ENCODE measurements at places on chromosomes 4 and X. TPM values are rescaled to one million over a fixed set of nuclear protein-coding genes. Genes with fewer than 3 reads are reported as not detected.

- H3K4me1 ChIP-seq, result no peaks in the 10 kb centered on the region
- no peaks in the 10 kb centered on the region for H3K27me3 ChIP-seq
These were observed 25.0 kb downstream of the GYPA start for GRCh38 chr4:144115519-144115918.

GRCh38 chrX:154797006-154797405 is 8.3 kb downstream of the MPP1 start:
- no peak for DNase-seq
- H3K36me3 ChIP-seq, result no peaks in the 10 kb centered on the region
- no peak overlapping the region for H3K27ac ChIP-seq
- no peak overlapping the region for H3K4me3 ChIP-seq
- H3K4me1 ChIP-seq, result peaks cover 18% of the 10 kb centered on the region
- H3K27me3 ChIP-seq, result no peaks in the 10 kb centered on the region

DNA sequence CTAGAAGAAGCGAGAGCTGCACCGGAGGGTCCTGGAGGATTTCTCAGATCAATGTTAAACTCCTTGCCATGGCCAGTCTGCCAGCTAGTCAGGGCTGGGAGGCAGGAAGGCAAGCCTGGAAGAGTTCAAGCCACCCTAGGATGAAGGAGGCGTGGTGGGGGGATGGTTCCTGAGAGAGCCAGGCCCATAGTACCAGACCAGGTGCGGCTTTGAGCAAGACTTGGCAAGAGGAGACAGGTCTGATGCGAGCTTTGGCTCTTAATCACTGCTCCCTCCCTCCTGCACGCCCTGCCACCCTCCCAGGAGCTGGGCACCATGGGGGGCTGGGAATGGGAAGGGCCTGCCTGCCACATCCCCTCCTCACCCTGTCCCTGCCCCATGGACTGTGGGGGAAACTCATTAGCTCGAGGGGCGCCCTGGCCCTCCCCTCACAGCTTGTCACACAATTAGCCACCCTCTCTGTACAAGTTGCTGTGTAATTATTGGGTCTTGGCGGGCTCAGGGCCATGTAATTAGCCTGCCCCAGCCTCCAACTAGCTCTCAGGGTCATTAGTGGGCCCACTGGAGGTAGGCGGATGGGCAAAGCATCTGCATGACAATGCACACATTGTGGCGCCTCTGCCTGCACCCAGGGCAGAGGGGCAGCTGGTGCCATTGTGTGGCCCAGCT is 50.3 kb downstream of the EFNB1 start:
- no peaks in the 10 kb centered on the region for H3K27me3 ChIP-seq
- H3K4me1 ChIP-seq, result no peaks in the 10 kb centered on the region
- H3K36me3 ChIP-seq, result no peaks in the 10 kb centered on the region
- no peak overlapping the region for H3K4me3 ChIP-seq

DNA sequence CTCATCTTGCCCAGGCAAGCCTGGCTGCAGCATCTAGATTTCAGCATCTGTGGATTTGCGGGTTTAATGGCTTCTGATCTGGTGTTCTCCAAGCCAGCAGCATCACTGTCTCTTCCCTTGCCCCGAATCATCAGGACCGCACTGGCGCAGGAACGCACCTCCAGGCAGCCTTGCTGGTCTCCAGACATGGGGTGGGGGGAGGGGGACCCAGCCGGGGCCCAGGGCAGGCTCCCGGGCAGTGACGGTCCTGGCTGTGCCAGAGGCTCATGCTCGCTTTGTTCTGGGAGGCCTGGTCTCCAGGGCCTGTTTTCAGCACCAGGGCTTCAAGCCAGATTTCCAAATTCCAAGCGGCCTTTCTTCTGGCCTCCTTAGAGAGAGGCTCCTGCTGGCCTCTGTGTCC is 4.9 kb downstream of the CFAP99 start:
- peaks cover 11% of the 10 kb centered on the region for H3K4me1 ChIP-seq
- H3K27me3 ChIP-seq, result peaks cover 44% of the 10 kb centered on the region
- no peak overlapping the region for H3K27ac ChIP-seq
- H3K4me3 ChIP-seq, result no peak overlapping the region
- DNase-seq, result no peak

DNA sequence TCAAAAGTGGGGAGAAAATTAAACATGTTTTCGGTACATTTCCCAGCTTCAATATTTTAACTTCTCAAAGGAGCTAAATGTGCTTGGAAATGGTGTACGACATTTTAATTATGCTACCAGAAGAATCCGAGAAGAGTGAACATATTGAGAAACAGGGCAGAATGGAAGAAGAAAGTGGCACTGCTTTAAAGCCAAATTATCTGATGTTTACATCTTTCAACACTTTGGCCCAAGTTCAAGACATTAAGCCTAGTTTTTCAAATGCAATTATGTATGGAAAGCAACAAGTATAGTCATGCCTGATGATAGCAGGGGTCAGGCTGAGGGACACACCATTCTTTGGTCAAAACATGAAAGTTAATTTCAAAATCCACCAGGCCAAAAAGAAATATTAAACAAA is 577.9 kb upstream of the ZFP42 start:
- H3K4me3 ChIP-seq, result no peak overlapping the region
- no peak overlapping the region for H3K27ac ChIP-seq
- DNase-seq, result no peak
- no peaks in the 10 kb centered on the region for H3K36me3 ChIP-seq
- no peaks in the 10 kb centered on the region for H3K4me1 ChIP-seq

DNA sequence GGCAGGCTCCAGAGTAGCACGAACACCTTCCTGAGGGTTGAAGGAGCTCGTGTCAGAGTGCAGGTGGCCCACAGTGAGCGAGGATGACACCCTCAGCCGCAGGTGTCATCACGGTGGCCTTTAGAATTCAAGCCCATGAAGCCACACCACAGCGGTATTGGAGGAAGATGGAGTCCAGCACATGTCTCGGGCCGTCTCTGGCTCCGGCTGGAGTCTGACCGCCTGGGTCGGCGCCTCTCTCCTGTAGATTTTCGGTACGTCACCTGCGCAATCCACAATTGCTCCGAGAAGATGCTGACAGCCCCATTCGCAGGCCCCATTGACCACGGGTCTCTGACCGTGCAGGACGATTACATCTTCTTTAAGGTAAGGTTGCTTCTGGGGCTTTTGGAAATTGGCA is 229.4 kb upstream of the PSAPL1 start:
- H3K27me3 ChIP-seq, result peaks cover 2% of the 10 kb centered on the region
- H3K36me3 ChIP-seq, result no peaks in the 10 kb centered on the region
- DNase-seq, result no peak
- H3K27ac ChIP-seq, result no peak overlapping the region

DNA sequence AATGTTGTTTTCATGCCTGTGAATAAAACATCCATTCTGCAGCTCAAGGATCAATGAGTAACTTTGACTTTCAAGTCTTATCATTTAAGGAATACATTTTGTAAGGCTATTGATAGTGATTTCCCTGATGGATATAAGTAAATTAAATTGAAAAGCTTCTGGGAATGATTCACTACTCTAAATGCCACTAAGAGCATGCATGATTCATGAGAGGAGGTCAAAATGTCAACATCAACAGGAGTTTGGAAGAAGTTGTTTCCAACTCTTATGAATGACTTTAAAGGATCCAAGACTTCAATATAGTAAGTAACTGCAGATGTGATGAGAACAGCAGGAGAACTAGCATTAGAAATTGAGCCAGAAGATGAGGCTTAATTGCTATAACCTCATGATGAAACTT is 1487.3 kb downstream of the PCDH7 start:
- no peaks in the 10 kb centered on the region for H3K36me3 ChIP-seq
- no peak overlapping the region for H3K27ac ChIP-seq
- no peak overlapping the region for H3K4me3 ChIP-seq
- DNase-seq, result no peak
- no peaks in the 10 kb centered on the region for H3K4me1 ChIP-seq
- H3K27me3 ChIP-seq, result no peaks in the 10 kb centered on the region

- no peak overlapping the region for H3K4me3 ChIP-seq
- H3K36me3 ChIP-seq, result no peaks in the 10 kb centered on the region
- H3K4me1 ChIP-seq, result no peaks in the 10 kb centered on the region
- H3K27me3 ChIP-seq, result no peaks in the 10 kb centered on the region
These were observed 67.2 kb upstream of the BRWD3 start for GRCh38 chrX:80876877-80877276.

DNA sequence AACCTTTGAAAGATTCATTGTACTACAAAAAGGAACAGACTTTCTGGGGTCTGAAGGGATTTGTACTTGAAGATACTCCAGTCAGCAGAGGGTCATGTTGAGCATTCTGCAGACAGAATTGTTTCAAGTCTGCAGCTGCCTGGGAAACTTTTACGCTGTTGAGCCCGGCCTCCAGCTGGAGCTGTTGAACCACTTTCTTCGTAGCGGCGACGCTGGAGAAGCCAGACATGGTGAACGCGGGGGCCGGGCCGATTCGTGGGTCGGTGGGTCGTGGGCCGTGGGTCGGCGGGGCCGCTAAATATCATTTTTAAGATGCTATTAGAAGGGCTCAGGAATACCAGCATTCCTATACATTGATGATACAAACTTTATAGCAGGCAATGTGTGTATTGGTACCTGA is 12.0 kb upstream of the RTL9 start:
- no peaks in the 10 kb centered on the region for H3K36me3 ChIP-seq
- no peak for DNase-seq
- H3K27me3 ChIP-seq, result no peaks in the 10 kb centered on the region
- no peak overlapping the region for H3K4me3 ChIP-seq

DNA sequence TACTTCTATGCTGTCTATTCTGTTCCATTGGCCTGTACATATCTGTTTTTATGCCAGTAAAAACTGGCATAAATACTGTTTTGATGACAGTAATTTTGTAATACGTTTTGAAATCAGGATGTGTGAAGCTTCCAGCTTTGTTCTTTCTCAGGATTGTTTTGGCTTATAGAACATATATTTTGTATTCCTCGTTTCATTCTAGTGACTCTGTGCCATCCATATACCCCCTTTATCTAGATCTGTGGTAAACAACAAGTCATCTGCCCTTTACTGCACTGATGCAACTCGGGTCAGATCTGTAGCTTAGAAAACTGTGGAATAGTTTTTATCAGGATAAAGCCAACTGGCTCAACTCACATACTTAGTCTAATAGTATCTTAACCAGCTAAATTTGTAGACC is 233.7 kb downstream of the PRDM5 start:
- no peaks in the 10 kb centered on the region for H3K4me1 ChIP-seq
- peaks cover 2% of the 10 kb centered on the region for H3K27me3 ChIP-seq
- H3K27ac ChIP-seq, result no peak overlapping the region

- no peaks in the 10 kb centered on the region for H3K27me3 ChIP-seq
- no peak overlapping the region for H3K4me3 ChIP-seq
- no peak for DNase-seq
- H3K36me3 ChIP-seq, result no peaks in the 10 kb centered on the region
- no peaks in the 10 kb centered on the region for H3K4me1 ChIP-seq
These were observed 7.4 kb downstream of the DMP1 start for GRCh38 chr4:87657525-87657924.

DNA sequence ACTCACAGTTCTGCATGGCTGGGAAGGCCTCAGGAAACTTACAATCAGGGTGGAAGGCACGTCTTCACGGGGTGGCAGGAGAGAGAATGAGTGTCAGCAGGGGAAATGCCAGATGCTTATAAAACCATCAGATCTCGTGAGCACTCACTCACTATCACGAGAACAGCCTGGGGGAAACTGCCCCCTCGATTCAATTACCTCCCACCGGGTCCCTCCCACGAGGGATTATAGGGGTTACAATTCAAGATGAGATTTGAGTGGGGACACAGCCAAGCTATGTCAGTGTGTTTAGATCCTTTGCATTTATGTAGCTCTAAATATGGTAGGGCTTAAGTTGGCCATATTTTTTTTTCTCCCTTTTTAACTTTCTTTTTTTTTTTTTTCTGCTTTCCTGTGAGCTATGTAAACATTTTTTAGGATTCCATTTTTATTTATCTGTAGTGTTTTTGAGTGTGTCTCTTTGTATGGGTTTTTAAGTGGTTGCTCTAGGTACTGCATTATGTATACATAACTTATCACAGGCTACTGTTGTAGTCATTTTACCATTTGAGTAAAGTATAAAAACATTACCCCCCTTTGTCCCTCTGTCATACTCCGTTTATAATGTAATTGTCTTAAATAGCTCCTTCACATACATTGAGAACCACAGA is 79.0 kb downstream of the ADRA2C start:
- DNase-seq, result no peak
- H3K4me3 ChIP-seq, result no peak overlapping the region
- H3K27me3 ChIP-seq, result peaks cover 27% of the 10 kb centered on the region
- H3K4me1 ChIP-seq, result no peaks in the 10 kb centered on the region
- H3K27ac ChIP-seq, result no peak overlapping the region

DNA sequence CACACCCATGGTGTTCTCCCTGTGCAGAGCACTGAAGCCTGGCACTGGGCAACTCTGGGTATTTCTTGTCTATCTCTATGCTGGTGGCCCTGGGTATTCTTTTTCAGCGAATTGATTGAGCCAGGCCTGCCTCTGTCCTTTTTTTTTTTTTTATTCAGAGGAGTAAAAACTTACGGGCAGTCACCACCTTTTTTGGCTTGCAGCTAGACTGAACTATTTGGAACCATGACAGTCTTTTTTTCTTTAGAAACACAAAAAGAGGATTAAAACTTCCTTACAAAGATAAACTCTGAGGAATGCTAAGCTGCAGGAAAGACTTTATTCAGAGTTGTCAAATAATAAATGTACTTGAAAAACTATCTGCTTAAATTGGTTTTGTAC is 119.2 kb upstream of the STIM2 start:
- no peaks in the 10 kb centered on the region for H3K27me3 ChIP-seq
- no peak overlapping the region for H3K27ac ChIP-seq
- H3K36me3 ChIP-seq, result no peaks in the 10 kb centered on the region
- no peak overlapping the region for H3K4me3 ChIP-seq
- no peaks in the 10 kb centered on the region for H3K4me1 ChIP-seq
- no peak for DNase-seq

GRCh38 chr4:65046192-65047133 is 623.8 kb downstream of the EPHA5 start:
- no peaks in the 10 kb centered on the region for H3K27me3 ChIP-seq
- no peaks in the 10 kb centered on the region for H3K4me1 ChIP-seq
- H3K4me3 ChIP-seq, result no peak overlapping the region
- H3K36me3 ChIP-seq, result no peaks in the 10 kb centered on the region

DNA sequence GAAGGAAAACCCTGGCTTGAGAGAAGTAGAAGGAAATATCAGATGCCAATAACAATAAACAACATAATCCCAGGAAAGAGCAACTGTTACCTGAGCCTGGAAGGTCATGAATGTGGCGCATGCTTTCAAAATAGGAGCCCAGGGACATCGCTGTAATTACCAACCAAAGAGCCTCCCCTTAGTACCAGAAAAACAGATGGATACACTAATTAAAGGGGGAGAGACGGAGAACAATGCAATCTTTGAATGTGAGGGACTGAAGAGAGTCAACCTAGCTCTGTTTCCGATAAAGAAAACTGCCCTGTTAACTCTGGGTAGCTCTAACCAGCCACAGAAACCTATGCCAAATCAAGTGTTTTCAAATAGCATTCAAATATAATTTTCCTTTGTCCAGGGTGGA is 161.4 kb downstream of the ENOX2 start:
- H3K36me3 ChIP-seq, result no peaks in the 10 kb centered on the region
- no peak for DNase-seq
- H3K27ac ChIP-seq, result no peak overlapping the region
- no peaks in the 10 kb centered on the region for H3K27me3 ChIP-seq
- H3K4me3 ChIP-seq, result no peak overlapping the region

The ITGB1BP2 gene
- total RNA-seq, result 2.4 TPM

The RNF212 gene
- total RNA-seq, result 3.7 TPM

The CNGA1 gene
- total RNA-seq, result not detected

The REPS2 gene
- total RNA-seq, result 0.68 TPM

The GAGE1 gene
- not detected for total RNA-seq

The AFM gene
- total RNA-seq, result not detected

The MGARP gene
- 0.38 TPM for total RNA-seq

The MTNR1A gene
- not detected for total RNA-seq

The GAGE2A gene
- not detected for total RNA-seq
